ENCODE measurements at places on chromosomes 1 and 21.

- DNase-seq: no peak
These were observed 48.7 kb downstream of the SPSB1 start for GRCh38 chr1:9341301-9341845.

- no peak for DNase-seq
These were observed 5.2 kb upstream of the PIGR start for GRCh38 chr1:206951318-206952100.

- no peak for DNase-seq
These were observed 13.4 kb upstream of the SLC6A17 start for GRCh38 chr1:110136911-110137310.

- DNase-seq: no peak
These were observed 11.4 kb downstream of the WNT2B start for GRCh38 chr1:112520166-112520565.

DNA sequence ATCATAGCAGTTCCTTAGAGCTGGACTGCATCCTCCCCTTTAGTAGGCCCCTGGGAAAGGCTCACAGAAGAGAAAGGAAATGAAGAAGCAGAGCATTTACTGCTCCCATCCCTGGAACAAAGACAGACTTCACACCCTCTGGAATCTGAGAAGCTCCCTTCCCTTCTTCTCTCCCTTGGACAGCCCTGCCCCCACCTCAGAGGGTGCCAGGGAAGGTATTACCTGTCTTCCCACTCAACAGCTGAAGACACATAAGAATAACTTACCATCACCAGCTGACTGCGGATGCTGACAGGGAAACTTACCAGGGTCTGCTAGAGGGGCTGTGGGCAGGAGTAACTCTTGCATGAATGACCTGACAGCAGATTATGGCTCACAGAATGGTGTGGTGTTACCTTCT lies 14.1 kb upstream of the FAAH start:
- DNase-seq: no peak

All from stimulated activated CD8-positive, alpha-beta memory T cell treated with anti-CD3 and anti-CD28 coated beads, Interleukin-4, amount 100 ng/mL, for 1 hour (primary cell).